Daoy (cell line): ENCODE measurements at places on chromosomes 13 and 19.
A peak's percentile ranks its signal among the peaks of the same experiment; 100 is the strongest.

DNA sequence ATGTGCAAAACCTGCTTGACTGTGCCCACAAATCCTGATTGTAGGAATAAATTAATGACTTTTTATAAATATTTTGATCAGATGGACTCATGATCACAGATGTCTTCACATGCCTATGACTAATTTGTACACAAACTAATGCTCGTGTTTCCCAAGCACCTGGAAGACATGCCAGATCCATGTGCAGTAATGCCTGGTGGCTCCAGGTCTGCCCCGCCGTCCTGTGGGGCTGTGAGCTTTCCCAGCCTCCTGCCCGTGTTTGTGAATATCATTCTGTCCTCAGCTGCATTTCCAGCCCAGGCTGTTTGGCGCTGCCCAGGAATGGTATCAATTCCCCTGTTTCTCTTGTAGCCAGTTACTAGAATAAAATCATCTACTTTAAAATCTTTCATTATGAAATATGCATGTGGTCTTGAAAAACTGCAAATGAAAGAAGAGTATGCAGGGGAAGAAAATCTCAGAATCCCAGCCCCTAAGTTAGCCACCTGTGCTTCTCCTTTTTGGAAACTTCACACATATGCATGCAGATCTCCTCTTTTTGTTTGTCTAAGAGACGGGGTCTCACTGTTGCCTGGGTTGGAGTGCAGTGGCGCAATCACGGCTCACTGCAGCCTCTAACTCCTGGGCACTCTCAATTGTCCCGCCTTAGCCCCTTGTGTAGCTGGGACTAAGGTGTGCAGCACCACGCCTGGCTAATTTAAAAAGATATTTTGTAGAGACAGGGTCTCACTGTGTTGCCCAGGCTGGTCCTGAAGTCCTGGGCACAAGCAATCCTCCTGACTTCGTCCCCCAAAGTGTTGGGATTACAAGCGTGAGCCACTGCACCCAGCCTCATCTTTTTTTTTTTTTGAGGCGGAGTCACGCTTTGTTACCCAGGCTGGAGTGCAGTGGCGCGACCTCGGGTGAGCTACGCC, 6.2 kb downstream of the RPL28 start:
- DNase-seq = peak; percentile 46

GRCh38 chr19:51568456-51568855, 2.6 kb upstream of the ZNF175 start:
- no peak for DNase-seq

GRCh38 chr13:59621773-59622172, 542.0 kb downstream of the DIAPH3 start:
- no peak for DNase-seq

GRCh38 chr13:97914540-97914939, 38.9 kb upstream of the IPO5 start:
- no peak for DNase-seq

DNA sequence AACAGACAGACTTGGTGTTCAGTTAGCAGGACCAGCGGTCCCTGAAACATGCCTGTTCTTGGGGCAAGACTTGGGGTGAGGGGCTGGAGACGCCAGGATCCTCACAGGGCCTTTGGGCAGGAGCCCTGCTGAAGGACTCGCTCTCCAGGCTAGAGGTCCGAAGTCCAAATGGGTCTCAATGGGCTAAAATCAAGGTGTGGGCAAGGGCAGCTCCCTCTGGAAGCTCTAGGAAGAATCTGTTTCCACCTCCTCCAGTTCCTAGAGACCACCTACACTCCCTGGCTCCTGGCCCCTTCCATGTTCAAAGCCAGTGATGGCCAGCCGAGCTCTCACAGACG, 111.3 kb downstream of the TUBA3C start:
- no peak for DNase-seq
